ENCODE measurements at places on chromosomes 3 and 15. TPM values are rescaled to one million over a fixed set of nuclear protein-coding genes. Genes with fewer than 3 reads are reported as not detected.

DNA sequence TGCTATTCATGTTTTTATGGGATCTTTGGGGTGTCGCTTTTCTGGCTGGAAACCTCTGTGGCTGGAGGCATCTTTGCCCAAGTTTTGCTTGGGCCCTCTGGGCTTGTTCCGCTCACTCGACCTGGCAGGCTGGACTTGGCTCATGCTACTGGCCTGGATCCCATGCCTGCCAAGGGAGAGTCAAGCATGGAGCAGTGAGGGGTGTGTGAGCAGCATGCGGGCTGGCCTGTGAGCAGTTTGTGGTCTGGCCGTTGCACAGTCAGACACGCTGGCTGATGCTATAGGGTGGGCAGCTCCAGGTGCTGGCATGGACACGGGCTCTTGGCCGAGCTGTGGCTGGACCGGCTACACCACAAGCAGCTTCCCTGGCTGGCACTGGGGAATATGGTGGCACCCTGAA, 491.1 kb downstream of the AGBL1 start:
- ATAC-seq = no peak

- ATAC-seq = no peak
Observed at GRCh38 chr3:131729643-131730017, 226.9 kb upstream of the MRPL3 start.

- no peak for ATAC-seq
Observed at GRCh38 chr3:119679874-119680273, 2.7 kb upstream of the COX17 start.

- peak; percentile 13 for ATAC-seq
Observed at GRCh38 chr3:54120657-54121413, 1.5 kb upstream of the CACNA2D3 start.

LSMEM2 gene
- 2.6 TPM for total RNA-seq

DNA sequence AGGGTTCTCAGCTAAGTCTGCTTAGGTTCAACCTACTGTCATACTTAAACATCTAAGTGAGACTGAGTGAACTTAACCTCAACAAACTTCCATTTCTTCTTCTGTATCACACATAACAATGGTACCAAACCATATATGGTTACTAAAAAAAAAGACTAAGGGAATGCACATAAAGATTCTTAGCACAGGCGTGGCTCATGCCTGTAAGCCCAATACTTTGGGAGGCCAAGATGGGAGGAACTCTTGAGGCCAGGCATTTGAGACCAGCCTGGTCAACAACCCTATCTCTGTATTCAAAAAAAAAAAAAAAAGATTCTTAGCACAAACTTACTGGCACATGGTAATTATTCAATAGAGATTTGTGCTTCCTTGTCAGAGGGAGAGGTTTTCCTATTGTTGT, 57.9 kb downstream of the ACAP2 start:
- ATAC-seq = peak; percentile 80

GRCh38 chr3:147354623-147355022, 51.7 kb downstream of the ZIC4 start:
- ATAC-seq = no peak

DNA sequence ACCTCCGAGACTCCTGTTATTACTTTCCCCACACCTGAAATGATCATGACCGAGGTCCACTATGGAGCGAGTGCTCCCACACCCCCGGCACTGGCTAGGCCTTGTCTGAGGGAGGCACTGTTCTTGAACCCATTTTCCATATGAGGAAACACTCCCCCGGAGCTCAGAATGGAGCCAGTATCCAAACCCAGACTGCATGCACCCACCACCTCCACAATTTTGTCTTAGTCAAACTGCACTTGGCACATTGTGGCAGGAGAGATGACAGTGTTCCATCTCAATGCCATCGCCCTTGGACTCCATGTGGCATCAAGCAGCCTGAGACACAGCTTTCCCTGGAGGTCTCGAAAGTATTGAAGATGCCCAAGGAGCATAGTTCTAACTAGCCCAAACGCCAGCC, 154.1 kb downstream of the NUP210 start:
- ATAC-seq = no peak

DNA sequence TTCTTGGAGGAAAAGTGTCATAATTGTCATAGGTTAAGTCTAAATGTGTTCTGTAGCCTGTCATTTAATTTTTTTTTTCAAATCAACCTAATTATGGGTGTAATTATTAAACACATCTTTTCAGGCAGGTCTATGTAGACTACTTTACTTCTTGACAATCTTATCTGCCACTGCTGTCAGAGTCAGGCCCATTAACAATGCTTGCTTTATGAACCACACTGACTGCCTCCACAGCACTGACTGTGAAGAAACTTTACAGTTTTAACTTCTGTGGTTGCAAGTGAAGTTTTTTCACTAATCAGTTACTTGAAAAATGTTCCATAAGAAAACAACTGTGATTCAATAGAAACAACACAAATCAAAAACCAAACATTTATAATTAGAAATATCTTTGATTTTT, 407.8 kb downstream of the PLCL2 start:
- ATAC-seq = no peak

CTXN2 gene
- total RNA-seq = 0.10 TPM

ERC2 gene
- total RNA-seq = 21.9 TPM

GRCh38 chr3:80701349-80701748, 933.6 kb upstream of the ROBO1 start:
- ATAC-seq = no peak

DNA sequence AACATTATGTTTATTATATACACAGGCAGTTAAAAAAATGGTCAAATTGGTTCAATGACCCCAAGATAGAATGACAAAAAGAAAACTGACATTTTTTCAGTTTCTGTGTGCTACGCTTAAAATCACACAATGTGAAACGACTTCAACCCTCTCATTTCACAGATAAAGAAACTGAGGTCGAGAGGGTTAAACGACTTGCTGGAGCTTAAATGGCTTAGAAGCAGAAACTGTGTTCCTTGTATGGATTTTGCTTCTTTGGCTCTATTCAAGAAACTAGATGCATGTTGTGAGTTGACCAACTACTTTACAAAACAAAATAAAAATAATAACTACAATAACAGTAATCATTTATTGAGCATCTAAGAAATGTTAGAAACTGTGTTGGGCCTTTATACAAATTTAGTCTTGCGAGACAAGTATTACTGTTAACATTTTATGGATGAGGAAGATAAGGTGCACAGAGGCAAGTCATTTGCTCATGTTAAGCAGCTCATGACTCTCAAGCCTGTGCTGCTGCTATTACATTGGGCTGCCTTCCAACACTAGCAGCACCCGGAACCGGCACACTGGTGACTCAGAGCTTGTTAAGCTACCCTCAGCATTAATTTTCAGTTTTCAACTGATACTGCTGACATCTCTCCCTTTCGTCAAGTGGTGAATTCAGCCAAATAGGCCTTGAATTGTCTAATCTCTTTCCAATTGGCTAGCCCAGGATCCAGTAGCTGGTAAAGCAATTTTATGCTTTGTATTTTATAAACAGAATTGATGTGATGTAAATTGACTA, 487.6 kb downstream of the NAALADL2 start:
- peak; percentile 62 for ATAC-seq

DNA sequence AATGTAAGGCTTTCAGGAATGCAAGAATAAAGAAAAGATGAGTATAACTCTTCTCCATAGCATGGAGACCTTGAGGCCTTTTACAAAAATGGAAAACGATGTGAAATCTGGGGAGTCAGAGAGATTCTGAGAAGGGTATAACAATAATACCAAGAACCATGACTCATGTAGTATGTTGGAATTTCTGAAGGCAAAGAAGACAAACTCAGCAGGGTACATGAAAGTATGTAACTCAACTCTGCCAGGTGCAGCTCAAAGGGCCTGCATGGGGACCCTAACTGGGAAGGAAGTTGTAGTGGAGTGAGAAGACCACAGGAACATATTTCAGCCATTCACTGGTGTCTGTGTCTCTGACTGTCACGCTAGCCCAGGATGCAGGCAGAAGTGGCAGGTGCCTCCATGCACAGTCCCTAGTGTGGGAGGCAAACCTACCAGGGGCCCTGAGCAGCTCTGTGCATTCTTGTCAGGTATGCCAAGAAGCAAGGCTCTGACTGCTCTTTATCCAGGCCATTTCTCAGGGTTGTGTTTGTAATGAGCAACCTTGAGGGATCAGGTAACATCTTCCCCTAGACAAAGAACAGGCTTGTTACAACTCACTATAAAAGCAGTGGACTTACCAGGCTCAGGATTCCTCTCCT, 57.2 kb downstream of the GPR156 start:
- ATAC-seq = no peak

GRCh38 chr15:78550194-78550593, 9.9 kb downstream of the PSMA4 start:
- ATAC-seq = no peak

DNA sequence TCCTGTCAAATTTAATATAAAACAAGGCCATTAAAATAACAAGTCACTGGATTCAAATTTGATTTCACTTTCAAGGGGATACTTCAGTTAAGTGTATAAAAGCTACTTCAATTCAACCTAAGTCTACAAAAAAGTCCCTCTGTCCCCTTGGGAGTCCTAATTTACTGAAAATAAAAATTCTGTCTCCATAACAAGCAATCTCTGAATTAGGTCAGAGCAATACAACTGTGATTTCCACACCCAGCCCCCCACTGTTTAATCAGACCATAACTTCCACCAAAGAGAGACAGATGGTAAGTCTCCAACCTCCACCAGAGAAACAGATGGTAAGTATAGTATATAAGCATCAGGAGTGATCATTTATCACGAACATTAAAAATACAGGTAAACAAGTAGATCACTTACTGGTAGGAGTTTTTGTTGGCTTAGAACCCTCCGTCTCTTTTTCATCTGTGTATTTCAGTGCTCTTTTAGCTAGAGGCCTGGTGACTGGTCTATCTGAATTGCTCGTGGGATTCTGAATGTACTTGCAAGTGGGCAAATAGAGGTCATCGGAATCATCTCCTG, 12.1 kb downstream of the SGO1 start:
- no peak for ATAC-seq

- no peak for ATAC-seq
Observed at GRCh38 chr3:41477399-41478014, 278.2 kb downstream of the CTNNB1 start.

GRCh38 chr15:60316961-60317360, 80.8 kb downstream of the ANXA2 start:
- ATAC-seq = no peak

DNA sequence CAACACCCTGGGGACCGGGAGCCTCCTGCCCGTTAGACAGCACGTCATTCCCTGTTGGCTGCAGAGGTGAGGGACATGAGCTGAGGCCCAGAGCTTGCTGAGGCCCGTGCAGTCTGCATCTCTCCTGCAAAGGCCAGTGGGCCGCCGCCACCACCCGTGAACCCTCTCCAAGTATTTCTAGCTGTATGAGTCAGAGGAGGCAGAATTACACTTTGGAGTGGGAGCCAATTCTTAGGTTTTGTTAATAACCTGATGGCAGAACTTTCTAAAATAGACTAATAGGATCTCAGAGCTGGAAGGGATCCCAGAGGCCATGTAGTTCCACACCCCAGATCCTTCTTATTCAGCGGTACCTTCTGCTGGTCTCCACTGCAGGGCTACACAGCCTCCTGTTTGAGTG, 335.2 kb upstream of the CTDSPL start:
- ATAC-seq = no peak

GOLGA6D gene
- 1.7 TPM for total RNA-seq

- no peak for ATAC-seq
Observed at GRCh38 chr15:91908391-91908790, 54.9 kb downstream of the SLCO3A1 start.

NR1D2 gene
- total RNA-seq = 14.7 TPM

BNC1 gene
- total RNA-seq = 2.1 TPM

EDEM1 gene
- 12.4 TPM for total RNA-seq

GRCh38 chr3:55484801-55485791, 2.0 kb downstream of the WNT5A start:
- ATAC-seq = peak; percentile 61

All from motor neuron (in vitro differentiated cells).